ENCODE measurements at places on chromosomes 1 and 21. TPM values are rescaled to one million over a fixed set of nuclear protein-coding genes. Genes with fewer than 3 reads are reported as not detected.

Gene TRIM46
- total RNA-seq, result 5.7 TPM

Gene RGSL1
- total RNA-seq, result not detected

Gene OR2L13
- total RNA-seq, result 0.71 TPM

Gene MAP1LC3C
- total RNA-seq, result 10.1 TPM

Gene IGSF5
- total RNA-seq, result 1.4 TPM

Gene KIRREL1
- 80.8 TPM for total RNA-seq

Gene GNAT2
- total RNA-seq, result 21.8 TPM

Gene SEMA4A
- 12.1 TPM for total RNA-seq

Gene NTNG1
- total RNA-seq, result 19.1 TPM

Gene NBPF19
- 43.7 TPM for total RNA-seq

Gene S100A5
- not detected for total RNA-seq

Gene TMEM269
- 0.44 TPM for total RNA-seq

Gene MLLT11
- 15.3 TPM for total RNA-seq

Gene GJA4
- total RNA-seq, result 18.1 TPM

Gene PLA2G2E
- total RNA-seq, result not detected

Gene NIBAN1
- total RNA-seq, result 46.2 TPM

Gene TDRD5
- 0.99 TPM for total RNA-seq

Gene TMPRSS2
- 1.9 TPM for total RNA-seq

Gene DMBX1
- total RNA-seq, result 0.55 TPM

Gene FCER1G
- total RNA-seq, result 6.3 TPM

Gene ANGPTL7
- 33.2 TPM for total RNA-seq

Gene NEK2
- 13.8 TPM for total RNA-seq

Gene OR2T2
- not detected for total RNA-seq

Gene CLDN19
- total RNA-seq, result 8.6 TPM

Gene CLCNKA
- 0.33 TPM for total RNA-seq

Gene KIF21B
- total RNA-seq, result 76.3 TPM

Gene OR2T10
- not detected for total RNA-seq

Gene PIGV
- 11.0 TPM for total RNA-seq

Gene SYCP1
- total RNA-seq, result 0.11 TPM

Gene PRAMEF18
- total RNA-seq, result not detected

Gene RSRP1
- 147 TPM for total RNA-seq

Gene MAN1C1
- 29.9 TPM for total RNA-seq

Gene AIM2
- 5.2 TPM for total RNA-seq

Gene PRRX1
- 100 TPM for total RNA-seq

Gene MCL1
- 189 TPM for total RNA-seq

Gene ZNF593OS
- 41.3 TPM for total RNA-seq

Data from camera-type eye (tissue), 1 donor.